ENCODE measurements at places on chromosomes 12 and 14.

DNA sequence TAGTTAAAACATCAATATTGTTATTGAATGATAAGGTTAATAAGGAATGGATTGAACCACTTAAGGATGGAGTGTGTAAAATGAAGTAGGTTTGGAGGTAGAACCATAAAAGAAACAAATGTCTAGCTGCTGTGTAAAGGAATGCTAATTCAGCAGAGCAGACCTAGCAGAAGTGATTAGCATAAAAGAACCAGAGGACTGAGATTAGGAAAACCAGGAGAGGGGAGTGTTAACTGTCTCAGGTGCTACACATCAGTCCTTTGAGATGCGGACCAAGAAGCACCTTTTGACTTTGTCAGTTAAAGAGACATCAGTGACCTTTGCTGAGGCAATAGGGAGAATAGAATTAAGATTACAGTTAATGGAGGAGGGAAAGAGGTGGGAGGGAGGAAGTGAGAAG lies 84.5 kb downstream of the PLEKHA5 start:
- DNase-seq = no peak

GRCh38 chr14:104115131-104115600 lies 23.2 kb upstream of the KIF26A start:
- no peak for DNase-seq

- no peak for DNase-seq
Observed at GRCh38 chr12:113232089-113232839, 11.0 kb downstream of the TPCN1 start.

DNA sequence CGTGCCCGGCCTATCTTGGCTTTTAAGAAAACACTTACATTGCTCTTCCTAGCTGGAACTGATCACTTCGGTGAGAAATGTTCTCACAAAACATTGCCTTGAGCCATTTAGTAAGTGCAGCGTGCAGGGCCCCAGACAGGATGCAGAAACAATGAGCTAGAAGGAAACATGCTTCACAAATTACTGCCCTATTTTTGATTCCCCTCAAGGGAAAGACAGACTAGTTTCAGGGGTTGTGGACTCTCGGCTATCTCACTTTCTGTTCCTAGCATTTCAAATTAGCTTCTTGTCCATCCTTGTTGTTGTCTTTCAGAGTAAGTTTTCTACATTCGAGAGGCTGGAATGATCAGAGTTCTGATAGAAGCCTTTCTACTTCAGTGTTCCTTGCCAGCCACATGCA lies 21.6 kb downstream of the TGFB3 start:
- no peak for DNase-seq

GRCh38 chr14:104356020-104356737 lies 217.8 kb downstream of the KIF26A start:
- DNase-seq = no peak

All from NCI-H187 treated with DMSO at 0.1 percent for 48 hours (cell line).